ENCODE measurements at places on chromosomes 12 and 14.

GRCh38 chr14:58082011-58082410, 70.0 kb downstream of the ARMH4 start:
- DNase-seq = no peak

- DNase-seq = no peak
Measured at GRCh38 chr14:34792598-34792997, 78.2 kb upstream of the CFL2 start.

DNA sequence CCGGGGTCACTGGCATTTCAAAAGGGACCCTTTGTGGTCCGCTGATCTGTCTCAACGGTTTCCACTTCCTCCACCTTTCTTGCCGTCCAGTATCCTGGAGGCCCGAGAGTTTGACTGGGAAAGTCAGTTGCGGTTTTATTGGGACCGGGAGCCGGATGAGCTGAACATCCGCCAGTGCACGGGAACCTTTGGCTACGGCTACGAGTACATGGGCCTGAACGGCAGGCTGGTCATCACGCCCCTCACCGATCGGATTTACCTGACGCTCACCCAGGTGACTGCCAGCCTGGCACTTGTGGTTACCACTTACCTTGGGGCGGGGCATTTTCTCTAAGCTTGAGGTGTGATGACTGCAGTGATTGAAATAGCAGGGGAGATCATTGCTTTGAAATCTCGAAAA, 83.8 kb downstream of the DNAH10 start:
- no peak for DNase-seq

DNA sequence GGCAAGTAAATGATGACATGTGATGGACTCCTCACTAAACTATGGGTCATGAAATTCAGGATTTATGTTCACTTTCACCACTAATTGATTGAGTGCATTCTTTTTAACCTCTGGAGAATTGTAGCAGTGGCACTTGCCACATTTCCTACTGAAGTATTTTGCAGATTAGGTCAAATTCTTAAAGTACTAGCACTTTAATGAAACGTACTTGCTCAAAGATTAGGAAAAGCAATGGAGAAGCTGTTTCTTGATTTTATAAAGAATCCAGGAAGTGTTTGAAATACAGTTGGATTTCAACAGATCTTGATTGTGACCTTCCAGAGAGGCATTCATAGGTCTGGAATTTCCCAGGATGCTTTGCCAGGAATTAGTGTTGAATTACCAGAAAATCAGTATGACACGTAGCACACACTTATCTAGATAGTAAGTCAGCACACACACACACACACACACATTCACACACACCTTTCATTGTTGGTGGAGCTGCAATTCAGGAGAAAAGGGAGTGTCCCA, 162.6 kb downstream of the MYRFL start:
- no peak for DNase-seq

GRCh38 chr12:126457776-126458175, 1392.5 kb downstream of the AACS start:
- DNase-seq = no peak

- no peak for DNase-seq
Measured at GRCh38 chr12:74983917-74984316, 225.7 kb downstream of the KCNC2 start.

GRCh38 chr14:45201905-45202304, 51.1 kb downstream of the MIS18BP1 start:
- no peak for DNase-seq

GRCh38 chr14:61147831-61148549, 133.1 kb downstream of the TMEM30B start:
- DNase-seq = no peak

DNA sequence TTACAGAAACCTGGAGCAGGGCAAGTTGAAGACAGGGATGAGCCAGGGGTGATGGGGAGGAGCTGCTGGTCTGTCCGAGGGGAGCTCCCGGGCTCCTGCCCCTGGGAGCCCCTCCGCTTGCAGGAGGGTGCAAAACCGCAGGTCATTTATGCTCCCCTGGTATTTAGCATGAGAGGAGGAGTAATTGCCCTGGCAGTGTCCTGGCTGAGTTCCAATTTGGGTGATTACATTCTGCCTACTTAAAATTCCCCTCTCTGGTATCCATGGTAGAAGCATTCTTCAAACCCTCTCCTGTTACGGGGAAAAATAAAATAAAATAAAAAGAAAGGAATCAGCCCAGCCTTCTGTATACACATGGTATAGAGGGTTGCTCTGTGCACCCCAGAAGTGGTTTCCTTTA, 61.7 kb upstream of the VRK1 start:
- no peak for DNase-seq

DNA sequence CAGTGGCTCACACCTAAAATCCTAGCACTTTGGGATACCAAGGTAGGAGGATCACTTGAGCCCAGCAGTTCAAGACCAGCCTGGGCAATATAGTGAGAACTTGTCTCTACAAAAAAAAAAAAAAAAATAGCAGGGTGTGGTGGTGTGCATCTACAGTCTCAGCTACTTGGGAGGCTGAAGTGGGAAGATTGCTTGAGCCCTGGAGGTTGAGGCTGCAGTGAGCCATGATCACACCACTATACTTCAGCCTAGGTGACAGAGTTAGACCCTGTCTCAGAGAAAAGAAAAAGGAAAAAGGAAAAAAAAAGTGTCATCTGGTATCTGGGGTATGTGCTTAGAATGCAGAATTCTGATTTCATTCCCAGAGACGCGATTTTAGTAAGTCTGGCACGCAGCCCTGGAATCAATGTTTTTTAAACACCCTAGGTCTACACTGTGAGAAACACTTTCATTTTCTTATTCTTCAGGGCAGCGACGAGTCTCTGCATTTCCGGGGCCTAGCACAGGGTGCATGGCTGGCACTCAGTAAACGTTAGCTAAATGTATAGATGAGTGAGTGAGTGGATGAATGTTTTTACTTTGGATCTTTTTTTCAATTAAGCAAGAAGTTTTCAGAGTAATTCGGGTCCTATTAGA, 243.8 kb upstream of the PWP1 start:
- no peak for DNase-seq

- DNase-seq = no peak
Measured at GRCh38 chr12:71942259-71942658, 3.6 kb downstream of the TPH2 start.

GRCh38 chr12:77045183-77045582, 20.2 kb downstream of the E2F7 start:
- no peak for DNase-seq

DNA sequence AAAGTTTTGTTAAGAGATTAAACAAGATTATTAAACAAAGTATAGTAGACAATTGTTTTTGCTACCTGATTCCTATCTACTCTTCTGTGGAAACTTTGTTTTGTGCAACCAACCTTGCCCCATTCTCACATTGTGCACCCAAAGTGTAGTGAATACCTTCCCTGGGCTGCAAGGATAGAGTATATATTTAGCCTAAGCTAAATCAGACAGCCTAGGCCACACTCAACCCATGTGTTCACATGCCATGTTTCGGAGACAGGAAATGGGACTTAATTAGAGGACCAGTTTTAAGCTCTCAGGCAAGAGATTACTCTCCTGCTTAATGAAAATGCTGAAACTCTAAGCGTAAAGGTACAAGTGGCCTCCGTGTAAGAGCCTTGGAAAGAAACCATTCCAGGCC, 734.9 kb upstream of the USP15 start:
- DNase-seq = no peak

DNA sequence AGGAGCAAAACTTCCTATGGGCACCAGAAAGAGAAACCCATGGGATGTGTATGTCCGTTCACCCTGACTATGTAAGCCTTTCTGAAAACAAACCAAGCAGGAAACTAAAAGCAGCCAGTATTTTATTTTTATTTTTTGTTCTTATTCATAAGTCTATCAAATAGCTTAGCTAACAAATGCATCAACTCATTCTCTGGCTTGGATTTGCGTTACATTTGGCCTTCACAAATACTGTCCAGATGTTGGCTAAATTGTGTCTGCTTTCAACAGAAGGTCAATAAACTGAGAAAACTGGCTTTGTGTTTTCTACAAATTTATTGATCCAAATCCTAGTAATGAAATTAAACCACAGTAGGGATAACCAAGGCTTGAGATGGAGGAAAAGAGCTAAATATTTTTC, 379.0 kb downstream of the NOVA1 start:
- DNase-seq = no peak

- no peak for DNase-seq
Measured at GRCh38 chr12:6292606-6293005, 17.9 kb upstream of the PLEKHG6 start.

DNA sequence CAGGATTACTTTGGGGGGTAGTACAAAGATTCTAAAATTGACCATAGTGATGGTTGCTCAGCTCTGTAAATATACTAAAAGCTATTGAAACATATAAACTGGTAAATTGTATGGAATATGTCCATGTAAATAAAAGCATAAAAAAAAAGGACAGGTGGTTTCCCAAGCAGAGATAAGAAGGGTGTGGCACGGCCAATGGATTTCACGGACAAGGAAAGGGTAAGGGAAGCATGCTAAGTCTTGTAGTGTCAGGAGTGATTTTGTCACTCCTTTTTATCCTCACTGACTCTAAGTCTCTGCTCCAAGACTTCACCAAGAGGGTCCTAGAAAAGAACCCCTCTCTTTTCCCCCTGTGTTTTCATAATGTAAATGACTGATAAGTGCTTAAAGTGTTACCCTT, 229.2 kb downstream of the SPTSSA start:
- no peak for DNase-seq

DNA sequence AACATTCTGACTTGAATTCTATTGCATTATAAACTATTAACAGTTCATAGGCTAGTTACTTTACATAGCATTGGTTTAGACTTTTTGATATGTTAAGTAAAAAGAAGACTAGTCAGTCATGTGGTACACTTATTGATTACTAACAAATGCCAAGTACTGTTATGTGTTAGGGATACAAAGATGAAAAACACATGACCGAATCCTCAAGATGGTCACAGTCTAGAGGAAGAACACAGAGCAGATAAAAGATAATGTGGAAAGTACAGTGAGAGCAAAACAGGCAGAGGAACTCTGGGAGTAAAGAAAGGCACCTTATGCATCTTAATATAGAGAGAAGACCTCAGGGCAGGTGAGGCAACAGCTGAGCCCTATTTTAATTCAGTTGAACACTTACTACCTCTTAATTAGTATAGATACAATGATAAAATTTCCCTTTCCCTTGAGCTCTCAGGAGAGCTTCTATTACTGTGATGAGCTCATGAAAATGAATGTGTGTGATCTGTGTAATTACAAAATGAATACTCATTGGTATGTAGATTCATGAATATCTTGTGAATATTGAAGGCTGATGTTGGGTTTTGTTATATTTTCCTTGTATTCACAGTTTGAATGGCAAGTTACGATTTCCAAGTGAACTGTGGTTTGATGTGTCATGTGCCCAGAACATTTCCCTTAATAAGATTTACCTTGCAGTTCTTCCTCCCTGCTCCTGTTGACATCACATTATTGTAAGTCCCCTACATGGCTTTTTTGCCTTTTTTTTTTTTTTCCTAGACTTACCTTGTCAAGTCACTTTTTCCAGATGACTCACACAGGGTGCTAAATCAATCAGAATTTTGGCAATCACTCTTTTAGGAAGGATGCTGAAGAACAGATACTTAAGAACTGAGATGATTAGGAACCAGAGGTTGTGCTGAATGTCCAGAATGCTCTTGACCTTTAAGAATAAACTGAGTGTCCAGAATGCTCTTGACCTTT, 29.5 kb upstream of the MSRB3 start:
- DNase-seq = no peak

GRCh38 chr12:79301181-79301580, 389.6 kb downstream of the PAWR start:
- DNase-seq = no peak
